Stimulated activated CD8-positive, alpha-beta memory T cell treated with anti-CD3 and anti-CD28 coated beads, Interleukin-12 subunit alpha, Interleukin-12 subunit beta, amount 100 ng/mL, for 4 hours (primary cell): ENCODE measurements at places on chromosomes 6 and 20.

DNA sequence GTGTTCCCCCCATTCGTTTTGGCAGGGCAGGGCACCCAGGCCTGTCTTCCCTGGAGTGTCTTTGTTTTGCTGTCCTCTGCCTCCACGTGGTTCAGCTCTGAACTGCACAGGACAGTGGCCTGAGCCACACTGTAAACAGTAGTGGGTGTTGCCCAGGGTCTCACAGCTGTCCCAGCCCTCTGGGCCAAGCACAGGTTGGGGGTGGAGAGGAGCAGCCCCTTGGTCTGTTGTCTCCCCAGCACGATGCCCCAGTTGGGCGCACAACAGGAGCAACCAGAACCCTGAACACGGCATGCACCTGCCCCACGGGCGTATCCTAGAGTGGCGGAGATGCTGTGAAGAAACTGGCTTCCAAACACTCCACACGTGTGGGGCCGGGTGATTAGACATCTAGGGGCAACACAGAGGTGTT lies 14.4 kb downstream of the CCDC167 start:
- no peak for DNase-seq

DNA sequence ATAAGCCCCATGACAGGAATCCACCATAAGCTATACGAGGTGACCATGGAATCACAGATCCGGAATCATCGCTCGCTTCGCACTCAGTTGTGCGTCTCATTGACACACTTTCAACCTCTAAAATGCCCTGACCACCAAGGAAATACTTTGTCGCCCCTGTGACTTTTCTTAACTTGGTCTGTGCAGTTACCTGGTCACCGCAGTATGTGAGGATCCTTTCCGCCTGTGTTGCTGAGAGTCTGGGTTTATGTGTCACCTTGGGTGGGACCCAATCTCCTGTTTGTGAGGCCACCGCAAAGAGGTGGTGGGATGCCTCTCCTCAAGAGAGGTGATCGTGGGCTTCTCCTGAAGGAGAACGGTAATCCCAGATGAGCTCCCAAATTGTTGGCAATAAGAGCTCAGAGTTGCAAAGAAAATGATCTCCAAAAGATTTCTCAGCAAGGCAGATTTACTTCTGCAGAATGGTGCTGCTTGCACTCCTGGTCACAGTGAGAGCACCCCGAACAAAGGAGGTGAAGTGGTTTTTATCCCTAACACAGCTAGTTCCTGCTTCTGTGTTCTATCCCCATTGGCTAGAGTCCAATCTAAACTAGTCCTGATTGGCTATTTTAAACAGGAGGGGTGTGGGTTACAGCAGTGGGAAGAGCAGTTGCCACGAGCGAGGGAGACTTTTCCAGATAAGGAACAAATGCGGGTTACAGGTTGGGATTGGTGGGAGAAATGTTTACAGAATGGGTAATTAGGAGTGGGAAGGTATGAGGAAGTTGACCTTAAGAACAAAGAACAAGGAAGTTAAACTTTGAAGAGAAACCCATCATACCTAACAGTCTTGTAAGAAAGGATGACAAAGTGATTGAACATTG lies 9.1 kb upstream of the ZNFX1 start:
- DNase-seq, result no peak

GRCh38 chr20:46122071-46122470 lies 4.0 kb downstream of the CD40 start:
- no peak for DNase-seq

- no peak for DNase-seq
Observed at GRCh38 chr6:81933608-81934051, 181.1 kb upstream of the TENT5A start.

DNA sequence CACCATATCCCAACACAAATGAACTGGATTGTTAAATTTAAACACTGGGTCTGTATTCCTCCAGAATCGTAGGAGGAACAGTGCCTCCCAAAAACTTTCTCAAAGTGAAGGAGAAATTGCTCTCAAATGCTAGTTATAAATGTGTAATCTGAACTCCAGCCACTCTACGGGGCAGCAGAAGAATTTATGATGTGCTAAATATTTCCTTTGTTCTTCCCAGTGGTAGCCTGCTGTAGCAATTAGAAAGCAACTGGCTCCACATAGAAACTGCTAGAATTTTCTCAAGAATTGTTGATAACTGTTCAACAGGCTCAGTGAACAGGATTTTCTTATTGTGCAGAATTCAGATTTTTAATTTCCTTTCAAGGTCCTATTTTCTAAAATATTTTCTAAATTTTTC lies 49.8 kb upstream of the EYA4 start:
- no peak for DNase-seq

DNA sequence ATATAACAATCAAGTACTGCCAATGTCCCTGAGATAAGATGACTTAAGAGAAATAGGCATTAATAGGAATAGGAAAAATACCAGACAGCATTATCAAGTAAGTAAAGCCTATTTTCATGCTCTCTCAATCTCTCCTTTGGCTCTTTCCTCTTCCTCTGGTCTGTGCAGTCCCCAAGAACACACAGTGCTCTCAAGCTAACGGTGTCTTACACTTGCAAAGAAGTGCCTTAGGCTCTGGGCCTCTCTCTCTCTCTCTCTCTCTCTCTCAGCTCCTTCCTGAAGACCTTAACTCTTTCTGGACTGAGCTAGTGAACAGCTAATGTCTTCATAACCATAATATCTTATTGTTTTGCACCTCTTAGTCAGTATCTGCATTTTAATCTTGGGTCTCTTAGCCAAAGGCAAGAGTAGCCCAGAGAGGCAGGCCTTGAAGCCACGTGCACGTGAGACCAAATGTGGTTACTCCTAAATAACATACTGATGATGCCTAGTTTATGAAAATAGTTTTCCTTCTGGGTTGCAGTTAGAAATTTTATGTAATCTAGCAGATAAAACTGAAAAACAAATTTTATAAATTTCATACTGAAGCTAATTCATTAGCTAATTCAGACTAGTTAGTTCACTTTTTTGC lies 70.8 kb downstream of the TPD52L1 start:
- no peak for DNase-seq
